ENCODE measurements at places on chromosomes 5 and 9.
A peak's percentile ranks its signal among the peaks of the same experiment; 100 is the strongest.

- no peak for DNase-seq
Measured at GRCh38 chr5:128343168-128343567, 194.9 kb downstream of the FBN2 start.

GRCh38 chr9:6040077-6040476 is 24.7 kb upstream of the RANBP6 start:
- no peak for DNase-seq

DNA sequence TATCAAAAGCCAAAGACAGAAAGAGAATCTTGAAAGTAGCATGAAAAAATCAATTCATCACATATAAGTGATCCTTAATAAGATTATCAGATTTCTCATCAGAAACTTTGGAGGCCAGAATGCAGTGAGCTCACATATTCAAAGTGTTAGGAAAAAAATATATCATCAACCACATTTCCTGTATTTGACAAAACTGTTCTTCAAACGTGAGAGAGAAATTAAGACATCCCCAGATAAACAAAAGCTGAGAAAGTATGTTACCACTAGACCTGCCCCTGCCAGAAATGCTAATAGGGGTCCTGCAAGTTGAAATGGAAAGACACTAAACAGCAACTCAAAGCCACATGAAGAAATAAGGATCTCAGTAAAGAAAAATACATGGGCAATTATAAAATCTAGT is 29.9 kb downstream of the HACD4 start:
- no peak for DNase-seq

GRCh38 chr9:121765021-121765950 is 113.9 kb downstream of the DAB2IP start:
- DNase-seq = peak; percentile 53

GRCh38 chr5:40813698-40814281 is 15.6 kb upstream of the PRKAA1 start:
- DNase-seq = no peak

DNA sequence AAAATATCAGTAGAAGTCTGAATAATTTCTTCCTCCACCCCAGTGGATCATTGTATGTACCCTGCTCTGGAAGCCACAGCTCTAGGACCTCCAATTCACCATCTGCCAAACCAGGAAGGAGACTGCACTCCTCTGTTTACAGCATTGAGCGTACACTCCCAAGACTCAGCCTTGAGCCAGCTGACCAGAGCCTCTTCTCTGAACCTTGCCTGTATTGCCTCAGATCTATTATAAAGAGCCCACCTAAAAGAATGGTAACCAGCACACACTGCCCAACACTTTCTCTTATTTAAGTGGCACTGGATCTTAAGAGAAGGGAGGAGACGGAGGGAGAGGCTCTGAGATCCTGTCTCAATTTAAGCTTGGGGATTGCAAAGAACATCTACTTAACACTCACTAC is 217.8 kb upstream of the RASEF start:
- DNase-seq = no peak

GRCh38 chr9:14107495-14107894 is 206.4 kb downstream of the NFIB start:
- no peak for DNase-seq
